ENCODE measurements at places on chromosomes 3 and 15.
A peak's percentile ranks its signal among the peaks of the same experiment; 100 is the strongest.

DNA sequence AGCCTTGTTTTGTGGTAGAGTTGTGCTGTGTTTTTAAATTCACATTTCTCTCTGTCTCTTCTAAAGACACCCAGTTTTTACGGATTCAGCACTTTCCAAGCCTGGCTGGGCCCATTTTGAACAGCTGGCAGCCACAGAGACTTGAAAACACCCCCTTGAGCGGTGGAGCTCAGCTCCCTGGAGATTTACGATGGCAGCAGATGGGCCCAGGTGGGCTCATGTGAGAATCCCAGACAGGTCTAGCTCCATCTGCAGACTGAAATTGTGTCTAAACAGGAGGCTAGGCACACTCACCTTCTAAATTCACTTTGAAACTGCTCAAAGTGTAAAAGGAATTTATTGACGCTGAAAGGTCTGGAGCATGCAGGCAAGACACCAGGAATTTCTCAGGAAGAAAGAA lies 232.0 kb upstream of the HES1 start:
- no peak for DNase-seq

DNA sequence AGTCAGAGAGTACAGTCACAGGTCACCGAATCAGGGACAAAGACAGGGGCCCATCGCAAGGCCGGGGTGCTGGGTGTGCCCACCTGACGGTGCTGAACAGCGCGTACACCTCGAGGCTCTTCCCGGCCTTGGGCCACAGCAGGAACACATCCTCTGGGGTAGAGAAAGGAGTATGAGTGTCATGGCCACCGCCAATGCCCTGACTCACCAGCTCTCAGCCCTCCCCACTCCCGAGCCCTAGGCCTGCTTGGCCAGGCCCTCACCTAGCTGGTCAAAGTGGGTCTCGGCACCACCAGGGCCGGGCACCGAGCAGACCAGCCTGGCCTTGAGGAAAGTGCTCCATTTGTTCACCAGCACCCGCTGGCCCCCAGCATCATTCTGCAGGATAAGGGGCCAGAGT lies 4.2 kb downstream of the SEMA3G start:
- no peak for DNase-seq

DNA sequence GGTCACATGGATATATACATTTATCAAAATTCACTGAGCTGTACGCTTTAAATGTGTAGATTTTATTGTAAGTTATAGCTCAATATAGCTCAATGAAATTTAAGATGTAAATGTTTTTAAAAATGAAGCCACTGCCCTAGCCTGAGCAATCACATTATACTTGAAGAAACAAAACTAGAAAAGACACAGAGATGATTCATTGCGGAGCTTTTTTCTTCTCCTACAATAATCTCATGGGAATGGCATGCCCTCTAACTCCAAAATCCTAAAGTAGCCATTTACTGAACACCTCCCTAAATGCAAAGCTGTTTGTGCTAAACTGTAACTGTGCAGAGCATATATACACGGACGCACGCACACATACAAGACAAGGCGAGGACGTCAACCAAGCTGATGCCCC lies 84.2 kb downstream of the MYO9A start:
- no peak for DNase-seq

- no peak for DNase-seq
Observed at GRCh38 chr3:46955801-46956259, 20.7 kb downstream of the CCDC12 start.

DNA sequence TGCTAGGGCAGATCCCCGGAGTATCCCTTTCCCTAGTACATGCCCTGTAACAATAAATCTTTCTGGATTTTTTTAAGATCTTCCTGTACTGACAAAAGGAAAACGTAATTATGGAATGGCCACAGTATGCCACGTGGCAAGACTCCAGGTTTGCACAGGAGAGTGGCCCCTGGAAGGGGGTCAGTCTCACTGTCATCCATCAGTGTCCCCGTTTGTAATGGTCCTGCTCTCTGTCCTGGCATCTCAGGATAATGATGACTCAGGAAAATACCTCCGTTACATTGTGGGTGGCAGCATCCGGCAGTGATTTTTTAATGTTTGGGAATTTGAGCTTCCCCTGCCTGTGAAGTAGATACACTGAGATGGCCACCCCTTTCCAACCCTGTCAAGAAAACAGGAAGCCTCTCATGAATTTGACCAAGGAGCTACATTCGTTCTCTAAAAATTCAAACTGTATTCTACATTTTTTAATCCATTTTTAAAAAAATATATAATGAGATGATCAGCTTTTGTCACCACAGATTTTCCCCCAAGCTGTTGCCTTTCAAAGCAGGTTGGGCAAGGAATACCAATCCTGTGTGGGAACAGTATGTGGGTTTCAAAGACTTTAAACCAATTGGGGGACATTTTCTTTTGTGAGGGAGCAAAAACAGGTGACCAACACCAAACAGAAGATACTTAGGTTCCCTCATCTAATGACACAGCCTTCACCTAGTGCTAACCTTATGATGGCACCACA lies 110.4 kb downstream of the C3orf70 start:
- no peak for DNase-seq

GRCh38 chr15:100385300-100386050 lies 43.7 kb upstream of the ADAMTS17 start:
- no peak for DNase-seq

DNA sequence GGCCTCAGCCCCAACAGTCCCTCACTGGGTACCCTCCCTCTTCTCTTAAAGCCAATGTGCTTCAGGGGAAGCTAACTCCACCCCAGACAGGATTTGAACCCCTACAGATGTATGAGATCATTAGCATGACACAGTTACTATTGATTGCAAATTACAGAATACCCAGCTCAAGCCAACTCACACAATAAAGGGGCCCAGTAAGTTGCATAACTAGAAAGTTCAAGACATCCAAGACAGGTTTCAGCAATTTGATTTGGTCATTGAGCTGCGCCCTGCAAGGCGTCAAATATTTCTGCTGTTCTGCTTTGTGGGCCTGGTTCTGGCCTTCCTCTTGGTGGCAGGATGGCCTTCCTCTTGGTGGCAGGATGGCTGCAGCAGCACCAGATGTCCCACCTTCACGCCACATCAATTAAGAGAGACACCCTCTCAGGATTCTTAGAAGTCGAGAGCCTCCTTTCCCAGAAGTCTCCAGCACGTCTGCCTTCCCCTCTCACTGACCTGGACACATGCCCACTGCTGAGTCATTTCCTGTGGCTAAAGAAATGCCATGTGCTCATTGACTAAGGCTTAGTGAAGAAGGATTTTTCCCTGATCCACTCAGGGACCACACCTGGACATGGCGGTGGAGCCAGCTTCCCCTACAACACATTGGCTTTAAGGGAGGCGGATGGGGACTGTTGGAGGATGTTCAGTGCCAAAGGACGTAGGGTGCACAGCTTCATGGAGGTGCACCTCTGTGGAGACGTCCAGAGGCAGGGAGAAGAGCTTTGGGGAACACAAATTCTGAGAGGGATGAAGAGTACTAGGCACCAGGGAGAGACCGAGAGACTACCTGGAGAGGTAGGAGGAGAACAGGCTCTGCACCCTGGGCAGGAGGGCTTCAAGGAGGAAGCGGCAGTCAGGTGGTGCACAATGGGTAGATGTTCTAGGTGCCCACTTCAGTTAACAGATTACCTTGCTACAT lies 49.1 kb downstream of the DNASE1L3 start:
- DNase-seq: peak; percentile 76

DNA sequence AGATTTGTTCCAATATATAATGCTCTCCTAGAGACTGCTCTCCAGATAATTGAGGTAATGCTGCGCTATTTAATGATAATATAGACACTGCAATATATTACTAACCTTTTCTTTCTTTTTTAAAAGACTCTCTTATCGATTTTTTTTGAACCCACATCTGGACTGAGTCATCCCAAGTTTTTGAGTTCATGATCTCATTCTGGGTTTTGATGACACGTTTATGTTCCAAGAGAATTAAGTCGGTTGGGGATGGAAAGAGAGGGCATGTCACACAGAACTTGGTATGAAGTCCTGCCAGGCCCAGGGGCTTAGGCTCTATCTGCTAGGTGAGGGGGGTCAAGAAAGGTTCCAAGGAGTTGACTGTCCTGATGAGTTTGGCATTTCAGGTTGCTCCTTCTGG lies 431.1 kb downstream of the MFSD1 start:
- DNase-seq: no peak

DNA sequence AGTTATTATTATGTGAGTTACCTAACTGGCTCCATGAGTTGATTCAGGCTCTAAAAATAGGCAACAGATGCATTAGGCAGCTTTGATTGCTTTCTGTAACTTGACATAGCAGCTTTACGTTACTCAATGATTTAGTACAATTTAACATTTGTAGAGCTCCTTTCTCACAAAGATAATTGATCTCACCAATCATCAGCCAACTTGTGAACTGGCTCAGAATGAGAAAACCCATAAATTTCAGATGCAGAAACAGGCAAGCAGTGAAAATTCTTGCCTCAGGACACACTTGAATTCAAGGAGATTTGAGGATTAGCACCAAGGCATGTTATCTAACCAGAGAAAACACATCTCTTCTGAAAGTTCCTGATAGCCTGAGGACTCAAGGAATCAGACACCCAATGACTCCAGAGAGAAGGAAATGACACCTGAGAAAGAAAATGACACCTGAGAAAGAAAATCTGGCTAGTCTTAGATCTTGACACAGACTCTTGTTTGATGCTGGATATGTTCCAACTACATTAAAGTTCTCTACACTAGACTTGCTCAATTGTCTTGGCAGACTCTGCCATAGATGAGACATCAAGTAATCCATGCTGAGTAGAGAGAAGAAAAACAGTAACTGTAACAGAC lies 315.1 kb upstream of the CBLB start:
- DNase-seq: no peak

GRCh38 chr3:112056451-112056929 lies 22.0 kb downstream of the TMPRSS7 start:
- no peak for DNase-seq

DNA sequence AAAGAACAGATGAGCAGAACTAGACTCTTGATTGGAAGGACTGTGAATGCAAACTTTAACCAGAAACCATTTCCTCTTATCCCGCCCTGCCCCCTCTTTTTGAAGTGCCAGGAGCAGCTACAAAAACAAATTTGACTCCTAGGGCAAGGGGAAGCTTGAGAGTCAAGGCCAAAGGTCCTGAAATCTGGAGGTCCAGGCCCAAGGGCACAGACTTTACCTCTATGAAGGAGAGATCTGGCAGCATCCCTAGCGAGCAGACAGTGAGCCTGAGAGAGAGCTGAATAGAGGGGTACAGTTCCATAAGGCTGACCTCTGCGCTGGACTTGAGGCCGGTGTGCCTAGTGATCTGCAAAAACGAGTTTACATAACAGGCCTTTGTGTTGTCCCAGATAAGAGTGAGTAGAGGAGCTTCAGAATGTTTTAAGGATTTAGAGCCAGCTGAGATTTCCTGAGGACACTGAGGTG lies 5.1 kb downstream of the RAB43 start:
- DNase-seq: no peak

DNA sequence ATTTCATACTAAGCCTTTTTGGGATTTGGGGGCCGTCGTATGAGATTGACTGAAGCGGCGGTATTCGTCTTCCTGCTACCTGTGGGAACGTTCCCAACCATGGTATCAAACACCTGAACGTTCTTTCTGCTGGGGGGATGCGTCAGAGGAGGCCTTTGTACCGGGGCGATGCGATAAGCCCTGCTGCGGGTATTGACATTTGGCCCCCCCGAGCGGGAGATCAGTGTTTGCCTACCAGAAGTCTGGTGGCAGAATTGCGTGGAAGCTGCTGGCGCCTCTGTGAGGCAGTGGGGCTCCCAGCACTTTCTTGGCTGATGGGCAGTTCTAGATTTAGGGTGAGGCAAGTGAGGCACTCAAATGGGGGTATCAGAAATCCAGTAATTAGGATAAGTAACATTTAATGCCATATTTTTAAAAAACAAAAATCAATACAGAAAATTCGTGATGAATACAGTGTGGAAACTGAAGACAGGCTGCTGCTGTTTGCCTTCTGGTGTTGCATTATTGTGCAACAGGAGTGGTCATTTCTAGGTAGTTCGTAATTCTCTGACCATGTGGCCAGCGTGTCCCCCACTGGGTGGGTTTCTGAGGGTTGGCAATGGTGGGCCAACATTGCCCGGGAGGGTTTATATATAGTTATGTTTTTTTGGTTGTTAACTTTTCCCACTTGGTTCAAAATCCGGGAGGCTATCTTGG lies 12.7 kb downstream of the TRPM1 start:
- DNase-seq: no peak

- no peak for DNase-seq
Observed at GRCh38 chr3:178223876-178224275, 312.4 kb upstream of the KCNMB2 start.

- no peak for DNase-seq
Observed at GRCh38 chr3:147737376-147737775, 328.2 kb downstream of the ZIC1 start.

DNA sequence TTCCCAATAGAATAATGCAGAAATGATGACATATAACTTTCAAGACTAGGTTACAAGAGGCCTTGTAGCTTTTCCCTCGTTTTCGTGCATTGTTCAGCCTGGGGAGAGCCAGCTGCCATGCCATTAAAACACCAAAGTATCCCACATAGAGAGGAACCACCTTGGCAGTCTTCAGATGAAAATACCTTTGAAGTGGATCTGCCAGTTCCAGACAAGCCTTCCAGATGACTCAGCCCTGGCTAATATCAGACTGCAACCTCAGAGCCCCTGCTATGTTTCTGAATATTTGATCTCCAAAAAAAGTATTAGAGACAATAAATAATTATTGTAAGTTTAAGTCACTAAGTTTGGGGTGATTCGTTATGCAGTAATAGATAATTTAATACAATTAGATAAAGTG lies 294.3 kb upstream of the GBE1 start:
- DNase-seq: no peak

DNA sequence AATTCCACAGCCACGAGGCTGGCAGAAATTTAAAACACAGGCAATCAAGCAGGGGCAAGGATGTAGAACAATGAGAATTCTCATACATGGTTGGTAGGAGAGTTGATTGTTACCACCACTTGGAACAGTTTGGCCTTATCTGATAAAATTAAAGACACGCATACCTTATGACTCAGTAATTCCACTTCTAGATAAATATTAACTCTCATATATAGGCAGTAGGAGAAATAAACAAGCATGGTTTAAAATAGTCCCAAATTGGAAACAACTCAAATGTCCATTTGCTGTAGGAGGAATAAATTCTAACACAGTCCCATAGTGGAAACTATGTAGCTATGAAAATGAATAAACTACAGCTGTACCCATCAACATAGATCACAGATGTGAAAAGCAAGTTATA lies 42.3 kb upstream of the USP3 start:
- DNase-seq: no peak

- no peak for DNase-seq
Observed at GRCh38 chr3:123153125-123154019, 48.4 kb upstream of the SEC22A start.
